Fibroblast of the aortic adventitia (primary cell): ENCODE measurements at places on chromosomes 4 and X. TPM values are rescaled to one million over a fixed set of nuclear protein-coding genes. Genes with fewer than 3 reads are reported as not detected.

Gene C4orf51
- total RNA-seq = not detected in 2 replicates

Gene FAM193A
- 17.4 and 38.7 TPM in 2 replicates for total RNA-seq

- no peak for DNase-seq
These were observed 39.3 kb downstream of the SLAIN2 start for GRCh38 chr4:48380583-48381167.

Gene CCNA2
- 3.8 and 63.9 TPM in 2 replicates for total RNA-seq

Gene SASH3
- not detected in 2 replicates for total RNA-seq
